T-helper 22 cell (primary cell): ENCODE measurements at places on chromosomes 2 and 18.

- no peak for DNase-seq
Observed at GRCh38 chr2:239296020-239296932, 104.5 kb downstream of the HDAC4 start.

- peak; percentile 28 for DNase-seq
Observed at GRCh38 chr2:64609227-64609941, 44.3 kb downstream of the SERTAD2 start.

GRCh38 chr18:6959110-6959509 lies 158.5 kb downstream of the LAMA1 start:
- no peak for DNase-seq

DNA sequence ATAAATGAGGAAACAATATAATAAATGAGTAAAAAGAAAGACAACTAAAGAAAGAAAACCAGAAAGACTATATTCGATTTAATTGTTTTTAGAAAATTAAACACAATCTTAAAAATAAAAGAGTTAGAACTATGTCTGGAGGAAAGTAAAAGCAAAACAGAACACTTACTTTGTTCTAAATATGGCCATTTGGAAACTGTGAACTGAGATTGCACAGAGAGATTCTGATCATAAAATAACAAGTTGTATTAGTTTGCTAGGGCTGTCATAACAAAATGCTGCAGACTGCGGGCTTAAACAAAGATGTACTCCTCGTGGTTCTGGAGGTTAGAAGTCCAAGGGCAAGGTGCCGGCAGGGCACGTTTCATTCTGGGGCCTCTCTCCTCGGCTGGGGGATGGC lies 128.1 kb upstream of the AQP4 start:
- no peak for DNase-seq

DNA sequence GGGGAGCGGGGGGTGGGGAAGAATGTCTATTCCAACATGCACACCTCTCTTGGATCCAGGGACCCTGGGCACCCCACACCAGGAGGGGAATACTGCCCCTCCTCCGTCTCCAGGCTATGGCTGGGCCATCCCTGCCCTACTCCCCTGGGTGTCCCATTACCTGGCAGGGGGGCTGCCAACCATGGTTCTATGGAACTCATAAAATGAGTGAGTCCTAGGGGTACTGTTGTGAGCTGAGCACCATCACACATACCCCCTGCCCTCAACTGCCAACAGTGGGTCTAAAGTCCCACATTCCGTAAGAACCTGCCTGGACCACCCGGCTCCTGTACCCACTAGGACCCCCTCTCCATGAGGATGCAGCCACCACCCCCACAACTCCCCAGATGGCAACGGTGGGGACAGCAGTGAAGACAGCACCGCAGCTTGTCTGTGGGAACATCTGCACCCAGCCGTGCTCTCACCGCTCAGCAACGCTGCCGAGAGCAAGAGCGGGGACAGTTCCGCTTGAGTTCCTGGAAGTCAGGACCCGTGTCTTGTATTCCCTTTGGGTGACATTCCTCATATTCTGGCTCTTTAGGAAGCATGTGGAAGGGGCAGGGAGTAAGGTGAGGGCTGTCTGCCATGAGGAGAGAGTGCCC lies 41.5 kb downstream of the BIN1 start:
- DNase-seq, result no peak

DNA sequence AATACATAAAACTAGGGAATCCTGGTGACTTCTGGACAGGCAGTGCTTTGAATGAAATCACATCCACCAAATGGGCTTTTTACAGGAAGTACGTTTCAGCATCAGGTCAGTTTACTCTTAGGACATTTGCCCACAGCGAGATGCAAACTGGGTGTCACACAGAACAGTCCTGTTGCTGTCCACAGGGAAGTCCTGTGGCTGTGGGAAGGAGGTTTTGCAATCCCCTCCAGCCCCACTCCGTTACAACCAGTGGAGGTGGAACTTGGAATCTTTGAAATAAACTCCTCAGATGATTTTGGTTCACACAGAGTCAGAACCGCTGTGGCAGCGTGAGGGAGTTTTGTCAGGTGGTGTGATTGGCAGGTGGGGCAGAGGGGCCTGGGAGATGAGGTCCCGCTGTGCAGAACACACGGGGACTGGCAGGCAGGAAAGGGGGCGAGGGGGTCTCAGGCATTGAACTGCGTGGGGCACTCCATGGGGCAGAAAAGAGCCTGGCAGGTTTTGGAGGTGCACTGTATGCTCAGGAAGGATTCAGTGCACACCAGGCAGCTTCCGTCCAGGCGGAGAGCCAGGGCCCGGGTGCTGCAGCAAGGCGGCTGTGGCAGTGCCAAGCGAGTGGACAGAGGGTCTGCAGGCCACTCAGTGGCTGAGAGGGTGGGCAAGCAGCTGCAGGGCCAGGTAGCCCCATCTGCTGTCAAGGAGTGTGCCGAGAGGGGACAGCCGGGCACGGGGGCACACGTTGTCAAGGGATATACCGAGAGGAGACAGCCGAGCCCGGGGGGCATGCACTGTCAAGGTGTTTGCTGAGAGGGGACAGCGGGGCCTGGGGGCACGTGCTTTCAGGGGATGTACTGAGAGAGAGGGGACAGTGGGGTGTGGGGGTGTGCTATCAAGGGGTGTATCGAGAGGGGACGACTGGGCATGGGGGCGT lies 148.7 kb downstream of the LDLRAD4 start:
- DNase-seq, result no peak

GRCh38 chr2:79511320-79511951 lies 1.4 kb upstream of the CTNNA2 start:
- DNase-seq, result no peak

DNA sequence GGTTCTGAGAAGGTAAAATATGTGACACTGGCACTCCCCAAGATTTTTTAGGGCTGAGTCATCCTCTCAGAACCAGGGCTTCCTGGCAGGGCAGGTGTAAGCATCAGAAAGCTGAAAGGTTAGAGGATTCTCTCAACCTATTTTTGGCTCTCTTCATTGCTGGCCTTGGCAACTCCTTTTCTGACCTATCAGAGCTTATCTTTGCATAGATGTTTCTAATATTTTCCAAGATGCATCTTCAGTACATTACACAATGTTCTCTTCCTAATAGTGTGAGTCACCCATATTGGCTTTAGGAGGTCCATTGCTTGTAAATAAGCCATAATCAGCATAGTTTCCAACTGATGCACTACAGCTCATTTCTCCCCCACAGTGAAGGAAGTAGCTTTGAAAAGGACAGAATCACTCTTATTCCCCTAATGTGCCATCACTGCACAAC lies 2008.4 kb upstream of the PIK3C3 start:
- DNase-seq, result no peak

DNA sequence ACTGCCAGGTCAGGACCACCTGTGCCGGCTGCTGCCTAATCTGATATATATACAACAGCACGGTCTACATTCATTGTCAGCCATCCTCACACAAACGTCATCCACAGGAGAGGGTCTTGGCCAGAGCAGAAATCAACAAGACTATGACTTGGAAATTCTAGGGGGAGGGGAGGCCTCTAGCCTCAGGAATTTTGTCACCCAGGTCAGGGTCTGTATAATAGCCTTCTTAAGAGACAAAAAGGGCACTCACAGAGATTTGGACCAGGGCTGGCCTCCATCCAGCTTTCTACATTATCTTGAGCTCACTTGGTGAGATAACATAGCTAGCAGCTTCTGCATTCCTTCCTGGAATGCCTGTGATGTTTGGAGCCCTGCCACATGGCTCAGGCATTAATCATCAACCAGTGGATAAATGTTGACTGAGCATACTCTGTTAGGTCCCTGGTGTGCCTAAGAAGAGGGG lies 50.4 kb upstream of the CTIF start:
- DNase-seq, result no peak

DNA sequence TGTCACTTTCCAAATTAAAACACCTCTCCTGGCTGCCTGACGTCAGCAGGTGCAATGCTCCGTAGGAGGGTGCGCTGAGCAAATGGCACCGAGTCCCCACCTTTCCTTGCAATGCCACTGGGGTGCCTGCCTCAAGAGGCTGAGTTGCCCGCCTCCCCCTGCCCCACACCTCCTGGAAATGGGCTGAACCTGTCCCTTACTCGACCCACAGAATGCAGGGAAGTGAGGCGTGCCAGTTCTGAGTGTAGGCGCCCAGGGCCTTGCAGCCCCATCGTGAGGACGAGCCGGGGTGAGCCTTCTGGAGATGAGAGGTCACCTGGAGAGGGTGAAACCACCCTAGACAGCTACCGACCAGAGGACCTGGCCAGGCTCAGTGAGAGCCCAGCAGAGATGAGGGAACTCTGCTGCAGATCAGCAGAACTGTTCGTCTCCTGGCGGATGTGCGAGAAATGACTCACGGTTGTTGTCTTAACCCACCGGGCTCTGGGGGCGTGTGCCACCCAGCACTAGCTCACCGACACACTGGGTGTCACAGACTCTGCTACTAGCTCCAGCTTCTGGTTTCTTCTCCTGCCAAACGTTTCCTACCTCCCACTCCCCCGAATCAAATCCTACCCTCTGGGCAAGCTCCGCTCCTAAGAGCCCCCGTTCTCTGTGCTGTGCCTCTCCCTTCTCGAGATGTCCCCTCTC lies 168.7 kb upstream of the HDAC4 start:
- no peak for DNase-seq

DNA sequence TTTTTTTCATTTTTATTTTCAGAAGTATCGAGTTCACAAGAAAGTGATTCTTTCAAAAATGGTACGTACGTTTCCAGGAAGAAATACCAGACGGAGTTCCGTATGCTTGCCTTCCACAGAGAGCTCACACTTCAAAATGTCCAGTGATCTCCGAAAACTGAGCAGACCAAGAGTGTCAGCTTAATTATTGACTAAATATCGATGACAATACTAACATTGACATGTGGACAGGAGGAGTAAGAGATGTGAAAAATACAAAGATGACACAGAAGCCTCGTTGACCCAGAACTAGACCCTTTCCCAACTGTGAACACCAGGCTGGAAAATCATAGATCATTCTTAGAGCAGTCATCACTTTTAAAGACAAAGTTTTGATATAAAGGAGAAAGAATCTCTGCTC lies 440.0 kb upstream of the POU3F3 start:
- no peak for DNase-seq

DNA sequence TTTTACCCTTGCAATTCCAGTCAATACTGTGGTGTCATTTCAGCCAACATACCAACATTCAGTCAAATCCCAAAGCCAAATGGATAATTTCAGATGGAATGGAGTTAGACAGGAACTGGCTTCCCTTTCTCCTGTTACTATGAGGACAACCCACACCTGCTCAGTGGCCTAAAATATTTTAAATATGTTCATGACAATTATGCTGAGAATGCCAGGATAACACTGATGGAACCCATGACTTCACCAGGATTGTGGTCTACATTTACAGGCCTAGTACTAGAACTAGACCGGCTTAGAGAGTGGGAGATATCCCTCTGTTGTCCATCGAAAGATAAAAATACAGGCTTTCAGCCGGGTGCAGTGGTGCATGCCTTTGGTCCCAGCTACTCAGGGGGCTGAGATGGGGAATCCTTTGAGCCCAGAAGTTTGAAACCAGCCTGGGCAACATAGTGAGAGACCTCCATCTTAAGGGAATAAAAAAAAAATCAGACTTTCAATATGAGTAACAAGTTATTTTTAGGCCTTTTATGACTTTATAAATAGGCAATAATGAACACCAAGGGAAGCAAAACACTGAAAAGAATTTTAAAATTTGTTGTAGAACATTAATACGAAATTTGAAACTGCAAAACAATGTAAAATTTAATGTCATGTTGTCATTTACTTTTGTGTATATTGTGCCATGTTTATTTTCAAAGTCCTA lies 14.2 kb downstream of the GPATCH11 start:
- DNase-seq, result no peak

DNA sequence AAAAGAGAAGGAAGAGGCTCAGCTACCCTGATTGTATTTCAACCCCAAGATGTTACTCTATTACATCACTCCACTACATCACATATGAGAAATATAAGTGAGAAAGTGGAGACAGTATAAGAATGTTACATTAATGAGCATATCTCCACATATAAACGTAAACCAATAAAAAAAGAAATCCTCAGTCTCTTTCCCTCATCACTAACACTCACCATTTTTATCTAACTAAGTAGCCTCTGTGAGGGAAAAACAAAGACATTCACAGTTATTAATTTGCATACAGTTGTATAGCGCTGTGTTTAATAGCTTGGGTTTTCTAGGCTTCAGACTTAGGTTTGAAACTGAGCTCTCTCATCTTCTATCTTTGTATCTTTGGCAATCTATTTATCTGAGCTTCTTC lies 489.1 kb upstream of the LRRTM4 start:
- no peak for DNase-seq

DNA sequence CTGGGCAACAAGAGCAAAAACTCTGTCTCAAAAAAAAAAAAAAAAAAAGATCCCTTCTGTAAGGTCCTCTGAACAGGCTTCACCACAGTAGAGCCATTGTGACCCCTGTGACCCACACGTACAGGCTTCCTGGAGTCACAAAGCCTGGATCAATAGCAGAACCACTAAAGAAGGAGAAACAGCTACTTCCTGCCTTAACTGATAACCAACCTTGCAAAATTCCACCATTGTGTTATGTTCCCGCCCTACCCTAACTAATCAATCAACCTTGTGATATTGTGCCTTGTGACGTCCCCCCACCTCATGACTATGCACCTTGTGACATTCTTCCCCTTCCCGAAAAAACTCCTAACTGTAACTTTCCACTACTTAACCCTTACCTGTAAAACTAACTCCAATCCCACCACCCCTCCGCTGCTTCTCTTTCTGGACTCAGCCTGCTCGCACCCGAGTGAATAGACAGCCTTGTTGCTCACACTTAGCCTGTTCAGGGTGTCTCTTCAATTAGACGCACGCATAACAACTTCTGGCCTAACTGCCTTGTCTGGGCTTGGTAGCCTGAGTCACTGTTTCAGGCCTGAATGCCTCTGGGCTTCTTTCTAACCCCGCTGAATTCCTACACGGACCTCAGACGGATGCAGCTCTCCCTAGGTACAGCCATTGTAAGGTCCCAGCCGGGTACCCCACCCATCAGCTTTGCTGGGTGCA lies 13.9 kb downstream of the SCYGR8 start:
- no peak for DNase-seq

GRCh38 chr2:218471036-218471435 lies 52.1 kb downstream of the VIL1 start:
- no peak for DNase-seq

- no peak for DNase-seq
Observed at GRCh38 chr18:44897411-44897810, 216.7 kb downstream of the SETBP1 start.

DNA sequence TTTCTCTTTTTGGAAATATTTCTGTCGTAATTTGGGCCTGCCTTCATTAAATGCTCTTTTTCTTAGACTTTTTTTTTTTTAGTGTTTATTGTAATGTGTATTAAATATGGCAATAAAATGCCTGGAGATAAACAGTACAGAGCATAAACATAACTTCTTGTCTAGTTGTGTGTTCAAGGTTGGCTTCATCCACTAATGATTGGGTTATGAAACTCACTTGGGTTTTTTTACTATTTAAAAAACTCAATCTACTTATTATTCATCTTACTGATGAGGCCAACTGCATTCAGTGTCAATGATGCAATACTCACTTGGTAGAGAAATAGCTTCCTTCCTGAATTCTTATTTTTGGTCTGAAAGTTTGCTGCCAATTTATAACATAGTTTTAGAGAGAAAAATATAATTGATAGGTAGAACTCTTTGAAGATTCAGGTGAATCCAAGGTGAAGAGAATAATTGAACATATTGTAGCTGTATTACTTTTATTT lies 144.2 kb upstream of the NABP1 start:
- no peak for DNase-seq

GRCh38 chr2:232332940-232333259 lies 45.7 kb upstream of the ALPP start:
- no peak for DNase-seq

GRCh38 chr2:90221300-90221651 lies 1529.8 kb downstream of the RPIA start:
- DNase-seq, result no peak

- no peak for DNase-seq
Observed at GRCh38 chr2:168482269-168482668, 26.2 kb downstream of the CERS6 start.
